ENCODE measurements at places on chromosomes 1 and 21. TPM values are rescaled to one million over a fixed set of nuclear protein-coding genes. Genes with fewer than 3 reads are reported as not detected.

GRCh38 chr1:940107-941014 is 16.6 kb downstream of the SAMD11 start:
- H3K4me3 ChIP-seq = peak overlapping the region; percentile 74
- no peak for DNase-seq
- H3K4me1 ChIP-seq = peaks cover 7% of the 10 kb centered on the region
- H3K36me3 ChIP-seq = peaks cover 10% of the 10 kb centered on the region

The WLS gene
- total RNA-seq = 0.19 TPM

GRCh38 chr1:47510282-47510811 is 72.5 kb downstream of the FOXD2 start:
- H3K4me1 ChIP-seq = peaks cover 2% of the 10 kb centered on the region
- no peak overlapping the region for H3K4me3 ChIP-seq
- H3K27me3 ChIP-seq = peaks cover 63% of the 10 kb centered on the region
- H3K27ac ChIP-seq = no peak overlapping the region
- H3K36me3 ChIP-seq = no peaks in the 10 kb centered on the region

The TMEM51 gene
- 0.14 TPM for total RNA-seq

- no peak for DNase-seq
- peaks cover 4% of the 10 kb centered on the region for H3K4me1 ChIP-seq
- no peak overlapping the region for H3K4me3 ChIP-seq
- no peaks in the 10 kb centered on the region for H3K27me3 ChIP-seq
- H3K36me3 ChIP-seq = no peaks in the 10 kb centered on the region
- H3K27ac ChIP-seq = no peak overlapping the region
Observed at GRCh38 chr1:84107955-84108354, 36.1 kb upstream of the PRKACB start.

- H3K4me3 ChIP-seq = peak overlapping the region; percentile 93
- H3K27ac ChIP-seq = peak overlapping the region; percentile 32
- peaks cover 24% of the 10 kb centered on the region for H3K4me1 ChIP-seq
- H3K36me3 ChIP-seq = peaks cover 36% of the 10 kb centered on the region
- H3K27me3 ChIP-seq = no peaks in the 10 kb centered on the region
Observed at GRCh38 chr1:43705334-43705733, 2.0 kb upstream of the ST3GAL3 start.

GRCh38 chr1:229022595-229023333 is 248.1 kb upstream of the RAB4A start:
- no peak overlapping the region for H3K4me3 ChIP-seq

The VANGL1 gene
- total RNA-seq = 7.8 TPM

The NDUFS2 gene
- total RNA-seq = 89.6 TPM

DNA sequence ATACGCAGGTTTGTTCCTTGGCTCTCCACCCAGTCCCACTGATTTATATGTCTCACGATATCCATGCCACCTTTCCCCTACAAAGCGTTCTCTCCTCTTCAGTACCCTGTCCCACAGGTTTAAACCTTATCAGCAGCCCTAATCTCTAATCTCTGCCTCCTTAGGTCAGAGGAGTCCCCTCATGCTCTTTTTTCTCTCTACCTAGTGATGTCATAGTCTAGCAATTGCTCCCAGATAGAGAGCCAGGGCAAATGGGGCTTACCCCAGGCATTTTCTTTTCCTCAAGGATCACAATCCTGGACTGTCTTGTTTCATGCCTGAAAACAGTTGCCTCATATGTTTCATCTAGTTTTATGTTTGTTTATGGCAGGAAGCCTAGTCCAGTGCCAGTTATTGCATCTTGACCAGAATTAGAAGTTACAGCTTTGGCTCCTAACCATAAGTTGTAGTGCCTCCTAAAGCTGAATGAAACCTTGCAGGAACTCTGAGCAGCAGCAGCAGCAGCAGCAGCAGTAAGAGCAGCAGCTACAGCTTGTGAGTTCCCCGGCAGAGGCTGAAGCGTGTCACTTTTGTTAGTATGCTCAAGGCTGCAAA is 26.7 kb upstream of the TP53BP2 start:
- H3K27ac ChIP-seq = no peak overlapping the region
- peaks cover 36% of the 10 kb centered on the region for H3K27me3 ChIP-seq
- DNase-seq = no peak
- no peaks in the 10 kb centered on the region for H3K36me3 ChIP-seq
- H3K4me3 ChIP-seq = no peak overlapping the region
- no peaks in the 10 kb centered on the region for H3K4me1 ChIP-seq

- H3K27ac ChIP-seq = no peak overlapping the region
- H3K36me3 ChIP-seq = no peaks in the 10 kb centered on the region
- no peak for DNase-seq
- H3K4me3 ChIP-seq = no peak overlapping the region
- peaks cover 36% of the 10 kb centered on the region for H3K27me3 ChIP-seq
Observed at GRCh38 chr1:201745023-201745422, 83.9 kb upstream of the IPO9 start.

GRCh38 chr1:206658264-206658980 is 23.1 kb downstream of the DYRK3 start:
- peaks cover 7% of the 10 kb centered on the region for H3K27me3 ChIP-seq
- peak; percentile 88 for DNase-seq
- no peak overlapping the region for H3K27ac ChIP-seq
- H3K36me3 ChIP-seq = peaks cover 3% of the 10 kb centered on the region

GRCh38 chr1:9400425-9401079 is 107.9 kb downstream of the SPSB1 start:
- peaks cover 4% of the 10 kb centered on the region for H3K4me1 ChIP-seq
- DNase-seq = peak; percentile 68
- H3K27me3 ChIP-seq = peaks cover 2% of the 10 kb centered on the region
- H3K27ac ChIP-seq = no peak overlapping the region
- H3K4me3 ChIP-seq = no peak overlapping the region
- no peaks in the 10 kb centered on the region for H3K36me3 ChIP-seq

The PLA2G2C gene
- 0.28 TPM for total RNA-seq

The RAB7B gene
- total RNA-seq = not detected

Measured in activated CD4-positive, alpha-beta T cell treated with anti-CD3 and anti-CD28 coated beads, Interleukin-2, amount 10 ng/mL, durations not matched to agents 24 days and 14 days (primary cell).